ENCODE measurements at places on chromosomes 1 and 21. TPM values are rescaled to one million over a fixed set of nuclear protein-coding genes. Genes with fewer than 3 reads are reported as not detected.

TMEM82 gene
- total RNA-seq, result not detected

CFAP57 gene
- 0.74 TPM for total RNA-seq

SPRR2F gene
- not detected for total RNA-seq

CNKSR1 gene
- total RNA-seq, result 3.2 TPM

SPRR1A gene
- not detected for total RNA-seq

COX20 gene
- total RNA-seq, result 70.8 TPM

HSF2BP gene
- total RNA-seq, result 2.2 TPM

FLG2 gene
- total RNA-seq, result 0.25 TPM

DEPDC1 gene
- total RNA-seq, result 2.0 TPM

HAO2 gene
- not detected for total RNA-seq

NFASC gene
- total RNA-seq, result 35.2 TPM

LMX1A gene
- not detected for total RNA-seq

ANXA9 gene
- not detected for total RNA-seq

FCRL2 gene
- 0.25 TPM for total RNA-seq

DDR2 gene
- 5.2 TPM for total RNA-seq

TAF13 gene
- total RNA-seq, result 42.5 TPM

C4BPA gene
- total RNA-seq, result not detected

NTNG1 gene
- total RNA-seq, result 6.4 TPM

FNDC5 gene
- total RNA-seq, result 15.0 TPM

UBE2U gene
- not detected for total RNA-seq

SOX13 gene
- 2.2 TPM for total RNA-seq

CCT3 gene
- total RNA-seq, result 267 TPM

TDRD10 gene
- total RNA-seq, result 0.49 TPM

CFHR3 gene
- total RNA-seq, result not detected

DSCAM gene
- total RNA-seq, result 16.0 TPM

RBBP5 gene
- total RNA-seq, result 19.7 TPM

FAM131C gene
- total RNA-seq, result 2.7 TPM

RGS16 gene
- 2.2 TPM for total RNA-seq

NBPF4 gene
- not detected for total RNA-seq

AGRN gene
- total RNA-seq, result 63.9 TPM

FCRL5 gene
- total RNA-seq, result not detected

S100A16 gene
- total RNA-seq, result 12.8 TPM

WNT9A gene
- total RNA-seq, result 2.5 TPM

LINGO4 gene
- not detected for total RNA-seq

RGSL1 gene
- total RNA-seq, result not detected

NUP210L gene
- under 0.01 TPM for total RNA-seq

SMCP gene
- not detected for total RNA-seq

AVPR1B gene
- not detected for total RNA-seq

CHI3L2 gene
- total RNA-seq, result 0.49 TPM

NEGR1 gene
- 47.5 TPM for total RNA-seq

OR2L2 gene
- under 0.01 TPM for total RNA-seq

OR10J1 gene
- total RNA-seq, result not detected

YTHDF2 gene
- 53.4 TPM for total RNA-seq

KRTAP19-4 gene
- not detected for total RNA-seq

MASP2 gene
- not detected for total RNA-seq

C1orf226 gene
- 2.2 TPM for total RNA-seq

PCP4L1 gene
- 3.0 TPM for total RNA-seq

KPNA6 gene
- total RNA-seq, result 26.3 TPM

NT5C1A gene
- total RNA-seq, result 1.7 TPM

IARS2 gene
- total RNA-seq, result 63.7 TPM

ZNF593OS gene
- total RNA-seq, result not detected

AIRE gene
- under 0.01 TPM for total RNA-seq

PIAS3 gene
- total RNA-seq, result 8.4 TPM

IL24 gene
- total RNA-seq, result not detected

TDRD5 gene
- 1.2 TPM for total RNA-seq

PCNX2 gene
- total RNA-seq, result 78.2 TPM

Data from temporal lobe (tissue), 4 donors.